Glutamatergic neuron (in vitro differentiated cells): ENCODE measurements at places on chromosomes 3 and 15. TPM values are rescaled to one million over a fixed set of nuclear protein-coding genes. Genes with fewer than 3 reads are reported as not detected.

The AMOTL2 gene
- total RNA-seq, result 38.1 TPM

The CATSPER2 gene
- total RNA-seq, result 6.9 TPM

The CCRL2 gene
- total RNA-seq, result not detected

DNA sequence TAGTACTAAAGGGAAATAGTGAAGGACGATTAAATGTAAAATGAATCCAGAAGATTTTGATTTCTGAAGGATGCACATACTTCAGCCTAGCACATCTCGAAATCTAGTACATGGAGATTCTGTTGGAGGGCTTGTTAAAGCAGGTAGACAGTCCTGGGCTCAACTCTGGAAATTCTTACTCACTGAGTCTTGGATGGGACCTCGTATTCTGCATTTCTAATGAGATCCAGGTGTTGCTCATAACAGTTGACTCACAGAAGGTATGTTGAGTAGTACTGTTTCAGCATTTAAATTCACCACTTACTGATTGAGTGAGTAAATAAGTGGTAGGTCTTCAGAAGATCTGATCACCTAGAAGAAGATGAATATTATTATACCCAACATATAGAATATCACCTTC, 623.4 kb upstream of the SGO1 start:
- H3K27me3 ChIP-seq, result no peaks in the 10 kb centered on the region
- no peak overlapping the region for H3K4me3 ChIP-seq
- H3K4me1 ChIP-seq, result no peaks in the 10 kb centered on the region
- no peak for DNase-seq

DNA sequence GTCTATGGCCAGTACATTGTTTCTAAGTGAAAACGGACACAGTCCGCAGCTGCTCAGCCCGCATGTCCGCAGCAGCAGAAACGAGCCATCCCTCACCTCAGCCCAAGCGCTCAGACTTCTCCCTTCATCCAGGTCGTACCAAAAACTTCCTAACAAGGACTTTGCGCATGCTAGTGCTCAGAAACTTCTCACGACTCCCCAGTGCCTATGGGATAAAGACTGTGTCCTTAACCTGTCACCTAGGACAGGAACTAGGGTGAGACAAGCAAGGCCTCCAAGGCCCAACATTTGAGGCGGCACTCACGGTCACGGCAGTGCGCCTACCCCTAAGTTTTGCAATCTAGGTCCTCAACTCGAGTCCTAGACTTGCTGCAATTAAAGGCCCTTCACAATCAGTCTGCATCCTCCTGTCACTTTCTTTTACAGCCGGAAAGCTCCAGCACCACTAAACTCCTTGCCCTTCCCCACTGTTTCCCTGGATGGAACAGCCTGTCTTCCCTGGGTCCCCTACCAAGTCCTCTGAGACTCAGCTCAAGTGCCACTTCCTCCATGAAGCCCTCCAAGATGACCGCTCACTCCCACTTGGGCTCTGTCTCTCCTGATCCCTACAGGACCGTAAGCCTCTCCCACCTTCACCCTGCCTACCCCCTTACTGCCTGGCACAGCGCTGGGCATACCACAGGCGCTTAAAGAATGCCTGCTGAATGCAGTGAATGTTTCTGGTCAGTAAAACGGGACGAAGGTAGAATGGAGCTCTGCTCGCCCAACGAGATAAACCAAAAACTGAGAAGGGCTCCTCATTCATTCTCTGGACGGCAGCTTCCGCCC, 1.2 kb downstream of the CLN6 start:
- peak overlapping the region; percentile 5 for H3K27ac ChIP-seq
- DNase-seq, result no peak
- H3K4me1 ChIP-seq, result peaks cover 14% of the 10 kb centered on the region

DNA sequence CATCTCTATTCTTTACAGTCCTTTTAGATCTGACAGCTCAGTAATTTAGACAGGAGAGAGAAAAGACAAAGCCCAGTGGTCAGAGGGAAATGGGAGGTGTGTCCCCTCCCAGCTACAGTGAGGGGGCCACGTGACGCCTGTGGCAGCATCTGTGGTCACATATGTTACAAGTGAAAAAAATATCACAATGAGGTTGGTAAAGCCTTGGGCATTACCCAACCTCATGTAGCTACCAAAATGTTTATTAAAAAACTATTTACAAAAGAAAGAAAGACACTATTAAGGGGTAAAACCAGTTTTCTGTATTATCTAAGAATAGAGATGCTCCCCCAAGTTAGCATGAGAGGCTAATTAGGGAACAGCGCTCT, 42.9 kb upstream of the PLCL2 start:
- peak; percentile 33 for DNase-seq

GRCh38 chr15:95142531-95142930, 911.2 kb downstream of the MCTP2 start:
- H3K27ac ChIP-seq, result no peak overlapping the region
- H3K4me1 ChIP-seq, result no peaks in the 10 kb centered on the region
- H3K36me3 ChIP-seq, result no peaks in the 10 kb centered on the region
- no peak overlapping the region for H3K4me3 ChIP-seq
- no peak for DNase-seq

GRCh38 chr3:177348974-177349373, 151.7 kb upstream of the TBL1XR1 start:
- H3K27ac ChIP-seq, result no peak overlapping the region
- no peaks in the 10 kb centered on the region for H3K36me3 ChIP-seq
- H3K4me1 ChIP-seq, result no peaks in the 10 kb centered on the region
- DNase-seq, result no peak

DNA sequence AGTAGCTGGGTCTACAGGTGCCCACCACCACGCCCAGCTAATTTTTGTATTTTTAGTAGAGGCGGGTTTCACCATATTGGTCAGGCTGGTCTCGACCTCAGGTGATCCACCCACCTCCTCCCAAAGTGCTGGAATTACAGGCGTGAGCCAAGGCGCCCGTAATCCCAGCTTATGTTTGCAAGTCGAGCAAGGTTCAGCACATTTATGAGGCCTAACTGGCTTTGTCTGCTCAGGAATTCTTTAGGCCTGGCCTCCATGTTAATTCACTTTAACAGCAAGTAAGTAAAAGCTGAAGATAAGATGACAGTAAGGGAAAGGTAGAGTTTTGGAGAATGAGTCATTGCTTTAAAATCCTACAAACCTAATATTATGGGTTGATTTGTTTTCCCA, 24.6 kb downstream of the SIDT1 start:
- no peak overlapping the region for H3K4me3 ChIP-seq
- no peaks in the 10 kb centered on the region for H3K4me1 ChIP-seq
- H3K27me3 ChIP-seq, result no peaks in the 10 kb centered on the region
- no peak for DNase-seq

- no peak for DNase-seq
- no peaks in the 10 kb centered on the region for H3K36me3 ChIP-seq
- H3K27ac ChIP-seq, result no peak overlapping the region
- H3K4me1 ChIP-seq, result no peaks in the 10 kb centered on the region
- H3K4me3 ChIP-seq, result no peak overlapping the region
Measured at GRCh38 chr15:70609889-70610288, 153.5 kb downstream of the UACA start.

DNA sequence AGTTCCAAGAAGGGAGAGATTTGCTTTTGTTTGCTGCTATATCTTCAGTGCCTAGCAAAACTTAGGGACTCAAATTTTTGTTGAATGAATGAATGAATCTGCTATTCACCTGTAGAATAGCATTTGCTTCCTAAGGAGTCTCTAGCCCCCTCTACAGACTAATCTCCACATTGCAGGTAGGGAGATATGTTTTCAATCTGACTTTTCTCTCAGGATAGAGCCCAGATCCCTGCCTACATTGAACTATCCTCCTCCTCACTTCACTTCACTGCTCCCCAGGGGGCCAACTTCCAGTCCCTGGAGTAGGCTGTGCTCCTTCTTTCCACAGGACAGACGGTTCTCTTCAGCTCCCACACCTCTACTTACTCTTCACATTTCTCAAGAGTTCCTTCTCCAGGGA, 81.9 kb upstream of the PTX3 start:
- no peaks in the 10 kb centered on the region for H3K27me3 ChIP-seq
- no peak overlapping the region for H3K27ac ChIP-seq
- no peak for DNase-seq
- H3K36me3 ChIP-seq, result no peaks in the 10 kb centered on the region
- H3K4me3 ChIP-seq, result no peak overlapping the region

DNA sequence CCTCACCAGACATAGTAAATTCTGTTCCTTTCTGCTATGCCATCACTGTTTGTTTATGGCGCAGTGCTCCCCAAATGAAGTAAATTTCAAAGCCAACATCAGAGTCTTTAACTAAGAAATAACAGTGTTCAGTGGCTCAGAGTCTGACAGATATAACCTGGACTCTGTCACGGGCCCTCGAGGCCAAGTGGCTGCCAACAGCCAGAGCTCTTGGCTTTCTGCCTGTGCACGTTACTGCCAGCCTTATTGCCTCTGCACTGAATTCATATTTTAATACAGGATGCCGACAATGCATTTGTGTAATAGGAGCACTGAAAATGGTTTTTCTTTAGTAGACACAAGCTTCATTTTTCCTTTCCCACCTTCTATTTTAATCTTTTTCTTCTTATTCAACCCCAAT, 219.9 kb downstream of the NLGN1 start:
- no peak for DNase-seq
- H3K4me1 ChIP-seq, result peaks cover 13% of the 10 kb centered on the region
- H3K27me3 ChIP-seq, result peaks cover 2% of the 10 kb centered on the region
- H3K4me3 ChIP-seq, result no peak overlapping the region

- no peaks in the 10 kb centered on the region for H3K27me3 ChIP-seq
- no peak overlapping the region for H3K4me3 ChIP-seq
- no peaks in the 10 kb centered on the region for H3K4me1 ChIP-seq
- no peak overlapping the region for H3K27ac ChIP-seq
- peaks cover 12% of the 10 kb centered on the region for H3K36me3 ChIP-seq
Measured at GRCh38 chr3:179005213-179005612, 66.4 kb downstream of the ZMAT3 start.

DNA sequence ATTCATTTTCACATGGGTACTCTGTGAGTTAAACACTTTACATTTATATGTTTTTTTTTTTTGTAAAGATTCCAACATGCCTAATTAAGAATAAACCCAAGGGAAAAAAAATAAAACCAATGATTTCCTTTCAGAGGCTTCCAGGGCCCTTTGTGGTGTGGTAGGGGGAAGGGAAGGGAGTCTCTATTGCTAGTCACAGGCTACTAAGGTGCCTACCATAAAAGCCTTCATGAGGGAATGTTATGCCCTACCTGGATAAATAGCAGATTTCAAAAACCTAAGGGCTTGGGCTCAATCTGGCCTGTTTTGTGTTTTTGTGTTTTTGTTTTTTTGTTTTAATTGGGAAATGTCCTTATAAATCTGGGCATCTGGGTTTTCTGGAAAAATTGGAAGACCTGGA, 38.9 kb upstream of the SSR3 start:
- no peaks in the 10 kb centered on the region for H3K27me3 ChIP-seq
- no peak overlapping the region for H3K27ac ChIP-seq
- peaks cover 4% of the 10 kb centered on the region for H3K4me1 ChIP-seq

- no peaks in the 10 kb centered on the region for H3K4me1 ChIP-seq
- H3K36me3 ChIP-seq, result no peaks in the 10 kb centered on the region
- no peak for DNase-seq
- H3K27ac ChIP-seq, result no peak overlapping the region
- H3K4me3 ChIP-seq, result no peak overlapping the region
- H3K27me3 ChIP-seq, result no peaks in the 10 kb centered on the region
Measured at GRCh38 chr3:188832146-188832545, 339.6 kb upstream of the TPRG1 start.
